ENCODE measurements at places on chromosomes 4 and X.

- DNase-seq = no peak
These were observed 53.4 kb downstream of the ADGRG4 start for GRCh38 chrX:136354201-136354600.

- no peak for DNase-seq
These were observed 9.7 kb downstream of the SOD3 start for GRCh38 chr4:24805067-24805466.

GRCh38 chr4:128868758-128869157, 59.3 kb downstream of the JADE1 start:
- no peak for DNase-seq

- no peak for DNase-seq
These were observed 71.1 kb downstream of the NSG1 start for GRCh38 chr4:4457803-4458553.

GRCh38 chr4:17009871-17010367, 111.5 kb upstream of the LDB2 start:
- no peak for DNase-seq

DNA sequence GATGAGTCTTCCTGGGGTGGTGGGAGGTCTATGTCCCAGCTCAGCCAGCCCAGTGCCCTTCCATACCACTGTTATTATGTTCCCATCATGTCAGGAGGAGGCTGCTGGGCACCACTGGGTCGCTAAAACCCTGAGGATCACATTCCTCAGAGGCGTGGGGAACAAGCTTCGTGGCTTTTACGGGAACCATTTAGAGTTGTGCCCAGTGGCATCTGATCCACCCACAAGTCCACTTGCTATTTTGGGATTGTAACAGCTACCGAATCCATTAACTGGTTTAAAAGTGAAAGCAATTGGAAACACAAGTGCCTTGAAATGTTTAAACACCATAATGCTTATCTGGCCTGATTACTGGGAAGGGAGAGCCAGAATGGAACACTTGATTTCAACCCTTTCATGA, 13.1 kb upstream of the CCKAR start:
- DNase-seq = no peak

GRCh38 chrX:125295337-125295736, 24.3 kb upstream of the TEX13C start:
- DNase-seq = no peak

DNA sequence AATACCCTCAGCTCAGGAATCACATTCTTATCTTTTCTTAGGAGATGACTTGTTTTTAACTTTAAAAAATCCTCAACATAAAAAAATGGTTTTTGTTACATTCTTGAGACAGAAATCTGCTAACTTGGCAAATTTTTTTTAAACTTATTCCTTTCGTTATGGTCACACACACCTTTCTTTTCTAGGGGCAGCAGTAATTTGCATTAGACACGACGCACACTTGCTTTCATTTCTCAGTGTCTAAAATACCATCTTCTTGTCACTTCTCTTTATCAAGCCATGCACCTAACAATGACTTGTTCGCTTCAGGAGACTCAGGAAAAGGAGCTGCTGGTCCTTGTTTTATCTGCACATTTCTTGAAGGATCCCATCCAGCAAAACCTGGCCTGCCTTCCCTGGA, 112.6 kb upstream of the TBL1X start:
- no peak for DNase-seq

DNA sequence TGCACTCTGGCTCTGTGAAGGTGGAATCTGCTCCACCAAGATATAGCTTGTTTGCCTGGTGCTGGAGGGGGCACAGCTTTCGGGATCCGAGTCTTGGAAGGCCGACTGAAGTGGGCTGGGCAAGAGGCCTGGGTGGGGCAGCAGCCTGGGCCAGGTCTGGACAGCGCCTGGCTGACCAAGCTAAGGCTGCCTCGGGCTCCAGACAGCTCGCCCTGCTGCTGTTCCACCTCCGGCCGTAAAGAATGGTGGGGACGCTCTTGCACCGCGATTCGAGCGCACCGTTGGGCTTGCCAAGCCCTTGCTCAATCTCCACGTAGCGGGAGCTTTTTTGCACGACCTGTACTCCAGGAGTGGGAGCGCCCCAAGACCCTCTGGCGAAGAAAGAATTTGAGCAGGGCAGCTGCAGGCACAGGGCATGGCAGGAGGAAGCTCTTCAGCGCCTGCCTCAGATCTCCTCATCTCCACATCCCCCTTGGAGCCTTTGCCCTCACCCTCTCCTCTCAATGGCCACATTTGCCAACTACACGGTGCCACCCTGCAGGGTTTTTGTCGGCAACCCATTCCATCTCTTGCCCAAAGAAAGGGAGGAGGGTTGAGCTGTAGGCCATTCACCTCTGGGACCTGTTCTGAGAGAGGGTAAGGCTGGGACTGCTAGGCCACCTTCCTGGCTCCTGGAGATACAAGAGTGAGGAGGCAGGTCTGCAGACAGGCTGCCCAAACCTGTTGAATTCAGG, 18.9 kb downstream of the CNGA2 start:
- DNase-seq = peak; percentile 11
